ENCODE measurements at places on chromosomes 2 and 18.

- DNase-seq, result no peak
Measured at GRCh38 chr2:70035344-70035844, 51.9 kb upstream of the PCBP1 start.

DNA sequence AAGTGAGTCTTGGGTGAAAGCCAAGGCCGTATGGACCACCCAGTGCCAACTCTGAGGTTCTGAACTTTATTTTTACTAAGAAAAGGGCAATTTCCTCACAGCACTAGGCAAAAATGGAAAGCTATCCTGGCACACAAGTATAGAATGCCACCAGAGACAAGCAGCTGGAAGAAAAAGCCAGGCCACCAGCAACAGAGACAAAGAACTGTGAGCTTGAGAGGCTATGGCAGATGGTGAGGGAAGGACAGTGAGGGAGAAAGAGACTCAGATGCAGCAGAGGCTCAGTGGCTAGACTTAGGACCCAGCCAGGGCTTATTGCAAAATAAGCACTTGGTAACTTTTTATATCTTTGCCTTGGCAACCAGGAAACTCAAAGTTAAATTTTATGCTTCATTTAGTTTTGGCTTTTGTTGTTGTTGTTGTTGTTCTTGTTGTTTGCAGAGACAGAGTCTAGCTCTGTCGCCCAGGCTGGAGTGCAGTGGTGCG, 78.0 kb upstream of the BZW1 start:
- DNase-seq, result no peak

GRCh38 chr18:8496186-8496585, 113.1 kb upstream of the RAB12 start:
- no peak for DNase-seq

- DNase-seq, result no peak
Measured at GRCh38 chr2:174223388-174223787, 24.9 kb downstream of the OLA1 start.

- DNase-seq, result no peak
Measured at GRCh38 chr2:24400207-24400907, 40.0 kb upstream of the ITSN2 start.

- DNase-seq, result no peak
Measured at GRCh38 chr2:152175012-152175367, 573 bp downstream of the STAM2 start.

DNA sequence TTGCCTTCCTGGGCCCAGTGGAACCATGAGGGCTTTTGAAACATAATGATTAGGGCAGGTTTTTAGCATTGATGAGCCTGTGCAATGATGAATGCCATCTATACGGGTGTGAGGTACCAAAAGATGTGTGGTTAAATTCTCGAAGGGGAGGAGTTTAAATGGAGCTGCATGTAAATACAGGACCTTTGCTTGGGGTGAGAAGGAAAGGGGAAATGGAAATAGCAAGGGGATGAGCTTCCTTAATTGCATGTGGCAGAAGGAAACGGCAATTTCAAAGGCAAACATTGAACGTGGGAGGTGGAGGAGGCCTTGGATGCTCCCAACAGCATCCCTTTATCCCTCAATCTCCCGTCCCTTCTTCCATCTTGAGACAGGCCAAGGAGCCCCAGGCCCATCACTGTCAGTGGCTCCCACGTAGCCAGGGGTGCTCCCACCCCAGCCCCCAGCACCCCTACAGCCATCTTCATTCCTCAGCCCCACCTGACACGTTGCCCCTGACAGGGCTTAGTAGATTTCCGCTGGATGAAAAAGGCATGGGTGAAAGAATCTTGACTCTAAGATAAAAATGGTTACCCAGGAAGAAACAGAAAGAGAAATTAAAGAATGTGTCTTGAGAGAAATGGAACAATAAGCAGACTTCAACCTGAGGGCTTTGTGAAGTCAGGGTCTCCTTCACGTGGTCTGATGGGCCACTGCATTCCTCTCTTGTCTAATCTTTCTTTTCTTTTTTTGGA, 32.5 kb downstream of the INPP5D start:
- DNase-seq, result no peak

DNA sequence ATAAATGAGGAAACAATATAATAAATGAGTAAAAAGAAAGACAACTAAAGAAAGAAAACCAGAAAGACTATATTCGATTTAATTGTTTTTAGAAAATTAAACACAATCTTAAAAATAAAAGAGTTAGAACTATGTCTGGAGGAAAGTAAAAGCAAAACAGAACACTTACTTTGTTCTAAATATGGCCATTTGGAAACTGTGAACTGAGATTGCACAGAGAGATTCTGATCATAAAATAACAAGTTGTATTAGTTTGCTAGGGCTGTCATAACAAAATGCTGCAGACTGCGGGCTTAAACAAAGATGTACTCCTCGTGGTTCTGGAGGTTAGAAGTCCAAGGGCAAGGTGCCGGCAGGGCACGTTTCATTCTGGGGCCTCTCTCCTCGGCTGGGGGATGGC, 128.1 kb upstream of the AQP4 start:
- DNase-seq, result no peak

- DNase-seq, result no peak
Measured at GRCh38 chr2:216344206-216344949, 27.9 kb downstream of the MARCHF4 start.

DNA sequence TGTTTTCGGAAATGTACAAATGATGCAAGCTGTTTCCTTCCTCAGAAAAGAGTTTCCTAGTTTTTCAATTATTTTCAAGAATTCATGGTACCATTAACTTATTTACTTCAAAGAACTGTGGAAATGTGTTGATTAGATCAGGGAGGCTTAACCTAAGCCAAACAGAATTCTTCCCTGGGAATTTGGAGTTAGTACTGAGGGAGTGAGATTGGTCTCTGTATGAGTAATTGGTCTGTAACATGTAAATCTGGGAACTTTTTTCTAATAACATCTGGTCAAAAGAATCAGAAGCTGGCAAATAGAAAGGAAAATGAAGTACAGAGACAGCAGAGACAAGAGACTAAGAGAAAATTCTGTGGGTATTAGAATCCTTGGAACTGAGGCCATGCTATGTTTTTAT, 145.8 kb downstream of the BABAM2 start:
- DNase-seq, result no peak

- DNase-seq, result no peak
Measured at GRCh38 chr2:29123617-29124349, 8.6 kb downstream of the CLIP4 start.

- DNase-seq, result no peak
Measured at GRCh38 chr2:224157655-224158054, 118.6 kb upstream of the SERPINE2 start.

- DNase-seq, result no peak
Measured at GRCh38 chr2:74010087-74010541, 25.4 kb downstream of the TET3 start.

GRCh38 chr18:23257686-23258565, 122.6 kb downstream of the CABLES1 start:
- DNase-seq, result no peak

- no peak for DNase-seq
Measured at GRCh38 chr2:26302846-26303245, 43.1 kb upstream of the SELENOI start.

GRCh38 chr2:181784556-181784955, 104.2 kb upstream of the NEUROD1 start:
- no peak for DNase-seq

DNA sequence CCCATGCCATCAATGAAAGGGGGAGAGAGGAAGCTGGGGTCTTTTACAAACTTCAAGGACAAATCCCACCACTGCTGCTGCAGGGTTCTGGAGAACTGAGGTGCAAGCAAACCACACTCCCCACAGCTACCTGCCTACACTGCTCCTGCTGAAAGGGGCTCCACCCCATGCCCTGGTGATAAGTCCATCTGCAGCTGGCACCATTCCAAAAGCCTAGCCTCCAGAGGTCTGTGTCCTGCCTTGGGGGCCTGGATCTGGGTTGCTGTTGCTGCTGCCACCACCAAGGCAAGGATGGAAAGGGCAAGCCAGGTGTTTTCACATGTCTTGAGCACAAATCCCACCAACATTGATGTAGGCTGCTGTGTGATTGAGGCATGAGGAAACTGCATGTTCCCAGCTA, 97.4 kb upstream of the UBE2E3 start:
- no peak for DNase-seq

GRCh38 chr18:6595666-6596065, 133.8 kb upstream of the ARHGAP28 start:
- DNase-seq, result no peak

DNA sequence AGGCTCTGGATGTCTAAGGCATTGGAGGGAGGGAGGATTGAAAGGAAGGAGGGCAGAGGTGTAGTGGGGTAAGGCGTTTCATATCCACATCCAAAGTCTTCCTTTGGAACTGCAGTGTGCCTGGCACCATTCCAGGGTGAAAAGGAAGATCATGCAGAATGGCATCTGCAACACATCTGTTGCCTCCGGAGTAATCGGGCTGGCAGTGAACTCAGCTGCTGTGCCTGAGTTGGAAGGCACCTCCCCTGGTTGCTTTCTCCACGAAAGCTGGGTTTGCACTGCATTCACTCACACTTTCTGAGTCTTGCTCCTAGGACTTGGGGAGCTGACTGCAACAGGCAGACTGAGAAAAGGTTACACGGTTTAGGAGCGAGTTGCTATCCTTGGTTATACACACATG, 30.3 kb upstream of the SEC11C start:
- no peak for DNase-seq

DNA sequence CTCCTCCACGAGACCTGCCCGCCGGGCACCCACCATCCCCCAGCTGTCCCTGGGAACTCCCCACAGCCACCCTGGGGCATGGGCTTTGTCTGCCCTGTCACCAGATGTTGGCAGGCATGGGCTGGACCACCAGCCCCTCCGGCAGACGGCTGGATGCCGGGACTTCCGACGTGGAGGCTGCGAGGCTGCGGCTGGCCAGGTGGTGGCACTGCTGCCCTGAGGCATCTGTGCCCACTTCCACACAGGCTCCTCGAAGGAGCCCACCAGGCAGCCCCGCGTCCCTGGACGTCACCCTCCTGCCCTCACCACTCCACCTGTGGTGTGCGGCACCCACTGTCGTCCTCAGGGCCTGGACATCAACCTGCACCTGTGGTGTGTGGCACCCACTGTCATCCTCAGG, 319.9 kb upstream of the SALL3 start:
- no peak for DNase-seq

Data from stimulated activated CD8-positive, alpha-beta memory T cell treated with anti-CD3 and anti-CD28 coated beads, Interleukin-15, amount 100 ng/mL, for 1 hour (primary cell).